Mononuclear cell (primary cell): ENCODE measurements at places on chromosomes 3 and 15. TPM values are rescaled to one million over a fixed set of nuclear protein-coding genes. Genes with fewer than 3 reads are reported as not detected.

Gene KBTBD13
- total RNA-seq = under 0.01 TPM

Gene AGBL1
- total RNA-seq = under 0.01 TPM

Gene CCR1
- 60.7 TPM for total RNA-seq

Gene TFRC
- total RNA-seq = 138 TPM

Gene GOLGA8T
- not detected for total RNA-seq

Gene DAZL
- total RNA-seq = 0.10 TPM
